Head of caudate nucleus (tissue), 42 donors: ENCODE measurements at places on chromosomes 3 and 15.
A peak's percentile ranks its signal among the peaks of the same experiment; 100 is the strongest.

DNA sequence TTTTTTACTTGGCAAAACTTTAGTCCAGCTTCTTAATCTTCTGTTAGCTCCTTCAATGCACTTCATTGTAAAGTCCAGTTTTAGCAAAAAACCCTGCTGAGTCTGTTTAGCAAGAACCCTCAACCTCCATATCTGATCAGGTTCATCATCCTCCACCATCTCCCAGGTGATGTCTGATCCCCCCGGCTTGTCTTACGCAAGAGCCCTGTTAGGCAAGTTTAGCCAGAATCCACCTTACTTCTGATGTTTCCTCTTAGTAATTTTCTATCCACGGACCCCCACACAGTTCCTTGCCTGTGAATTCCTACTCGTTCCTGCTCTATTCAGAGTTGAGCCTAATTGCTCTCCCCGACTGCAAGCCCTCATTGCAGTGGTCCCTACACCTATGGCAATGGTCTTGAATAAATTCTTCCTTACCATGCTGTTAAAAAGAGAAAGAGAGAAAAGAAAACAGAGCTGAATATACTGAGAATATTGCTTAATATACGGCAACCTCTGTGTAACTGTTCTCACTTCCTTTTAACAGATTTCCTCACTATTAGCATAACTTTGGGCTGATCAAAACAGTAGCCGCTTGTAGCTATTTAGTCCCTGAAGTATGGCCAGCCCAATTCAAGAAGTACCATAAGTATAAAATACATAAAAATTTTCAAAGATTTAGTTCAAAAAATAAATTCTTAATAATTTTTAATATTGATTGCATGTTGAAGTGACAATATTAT, 78.7 kb upstream of the MME start:
- DNase-seq = no peak

GRCh38 chr15:68400066-68400456, 31.9 kb downstream of the ITGA11 start:
- DNase-seq = no peak

GRCh38 chr3:134075568-134075825, 45.8 kb upstream of the SLCO2A1 start:
- DNase-seq = peak; percentile 6

- no peak for DNase-seq
Measured at GRCh38 chr3:7744850-7745249, 756.8 kb upstream of the LMCD1 start.

DNA sequence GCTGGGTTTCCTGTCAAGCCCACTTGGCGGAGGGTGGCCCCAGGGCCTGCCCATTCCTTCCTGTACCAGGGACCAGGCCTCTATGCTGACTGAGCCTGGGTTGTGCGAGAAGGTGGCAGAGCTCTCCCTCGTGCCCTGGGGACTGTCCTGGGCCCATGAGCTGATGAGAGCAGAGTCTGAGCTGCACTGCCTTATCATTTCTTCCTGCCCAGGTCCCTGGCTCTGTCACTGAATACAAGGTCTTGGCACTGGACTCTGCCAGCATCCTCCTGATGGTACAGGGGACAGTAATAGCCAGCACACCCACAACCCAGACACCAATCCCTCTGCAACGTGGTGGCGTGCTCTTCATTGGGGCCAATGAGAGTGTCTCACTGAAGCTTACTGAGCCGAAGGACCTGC, 7.5 kb downstream of the MPI start:
- no peak for DNase-seq

DNA sequence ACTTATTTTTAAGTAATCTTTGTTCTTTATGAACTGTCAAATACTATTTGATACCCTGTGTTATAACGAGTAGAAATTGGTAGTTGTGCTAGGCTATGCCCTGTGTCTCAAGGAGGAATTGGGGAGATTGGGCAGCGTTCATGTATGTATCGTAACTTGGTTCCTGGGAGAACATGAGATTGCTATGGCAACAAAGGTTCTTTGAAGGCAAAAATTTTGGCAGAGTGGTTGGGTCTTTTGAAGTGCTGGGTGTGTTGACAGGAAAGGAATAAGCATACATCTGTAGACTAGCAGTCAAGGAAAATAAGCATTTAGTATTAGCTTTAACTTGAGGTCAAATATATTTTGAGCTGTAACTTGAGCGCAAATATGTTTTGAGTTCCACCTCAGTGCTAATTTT, 45.3 kb downstream of the TCF12 start:
- no peak for DNase-seq

GRCh38 chr15:69842851-69843250, 254.9 kb downstream of the TLE3 start:
- DNase-seq = no peak

DNA sequence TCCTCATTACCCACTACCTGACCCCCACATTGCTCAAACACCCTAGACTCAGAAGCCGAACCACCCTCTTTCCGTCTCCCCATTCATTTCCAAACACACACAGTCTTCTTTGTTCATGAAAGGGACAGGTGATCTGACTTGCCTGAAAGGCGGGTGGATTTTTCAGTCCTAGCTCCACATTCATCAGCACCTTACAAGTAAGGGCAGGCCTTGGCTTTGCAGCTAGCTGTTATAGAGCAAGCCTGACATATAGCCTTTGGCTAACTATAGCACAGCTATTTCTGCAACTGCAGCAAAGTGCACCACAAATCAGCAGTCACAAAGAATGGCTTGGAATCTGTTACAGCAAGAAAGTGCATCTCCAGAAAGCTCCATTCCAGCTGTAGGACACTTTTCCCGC, 139.8 kb downstream of the XXYLT1 start:
- DNase-seq = no peak

DNA sequence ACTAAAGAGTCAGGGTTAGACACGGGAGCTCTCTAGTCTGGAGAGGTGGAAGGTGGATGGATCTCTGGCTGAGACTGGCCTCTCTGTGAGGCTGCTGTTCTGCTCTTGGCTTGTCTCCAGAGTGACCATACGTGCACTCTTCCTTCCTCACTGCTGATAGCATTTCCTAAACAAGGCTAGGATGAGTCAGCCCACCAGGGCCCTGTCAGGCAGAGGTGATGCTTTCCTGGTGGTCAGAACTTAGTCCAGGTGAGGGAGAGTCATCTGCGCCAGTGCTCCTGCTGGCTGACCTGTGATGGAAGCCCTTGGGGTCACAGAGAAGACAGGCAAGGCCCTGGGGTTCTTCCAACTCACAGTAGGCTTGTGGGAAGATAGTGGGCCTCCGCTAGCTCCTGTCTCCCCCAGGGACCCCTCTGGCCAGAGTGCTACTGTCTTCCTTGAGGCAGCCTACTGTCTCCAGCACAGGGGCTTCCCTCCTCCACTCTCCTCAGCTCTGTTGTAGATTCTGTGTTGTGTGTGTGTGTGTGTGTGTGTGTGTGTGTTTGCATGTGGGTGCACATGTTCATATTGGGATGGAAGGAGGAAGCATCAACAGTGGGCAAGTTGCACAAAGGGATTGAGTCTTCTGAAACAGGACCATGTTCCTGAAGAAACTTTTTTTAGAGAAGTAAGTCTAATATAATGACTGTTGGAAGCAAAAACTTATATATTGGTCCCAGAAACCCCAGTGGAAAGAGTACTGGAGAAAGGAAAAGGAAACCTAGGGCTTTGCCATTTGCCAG, 16.5 kb downstream of the ALPK3 start:
- no peak for DNase-seq

- no peak for DNase-seq
Measured at GRCh38 chr15:52378746-52379394, 83.3 kb upstream of the MYO5C start.

DNA sequence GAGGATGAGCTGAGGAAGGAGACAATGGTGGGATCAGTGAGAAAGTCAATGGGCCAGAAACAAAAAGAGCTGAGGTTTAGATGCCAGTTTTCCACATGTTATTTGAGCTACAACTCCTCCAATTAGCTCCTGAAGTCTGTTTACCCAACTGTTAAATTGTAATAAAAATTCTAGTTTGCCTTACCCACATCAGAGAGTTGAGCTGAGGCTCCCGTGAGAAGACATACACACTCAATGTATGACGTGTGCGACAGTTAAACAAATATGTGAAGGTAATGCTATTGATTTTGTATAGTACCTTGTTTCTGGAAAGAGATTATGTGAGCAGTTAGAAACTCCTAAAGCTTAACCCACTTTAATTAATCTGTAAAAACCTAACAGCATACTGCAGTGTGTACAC, 318.1 kb upstream of the GRM7 start:
- no peak for DNase-seq

DNA sequence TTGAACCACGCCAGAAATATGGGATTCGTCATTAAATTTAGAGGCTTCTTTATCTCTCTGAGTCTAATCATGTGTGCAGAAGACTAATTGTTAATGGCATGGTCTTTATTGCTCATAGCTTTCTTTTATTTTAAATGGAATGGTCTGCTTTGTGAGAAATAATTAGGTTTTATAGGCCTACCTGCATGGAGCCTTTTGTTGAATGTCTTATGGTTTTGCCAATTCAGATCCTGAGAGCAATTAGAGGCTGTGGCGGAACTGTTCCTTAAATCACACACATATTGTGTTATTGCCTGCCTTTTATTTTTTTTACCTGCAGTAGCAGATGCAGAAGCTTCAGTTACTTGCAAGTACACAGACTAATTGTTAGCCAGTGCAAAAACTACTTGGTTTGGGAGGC, 306.2 kb downstream of the NLGN1 start:
- DNase-seq = no peak

DNA sequence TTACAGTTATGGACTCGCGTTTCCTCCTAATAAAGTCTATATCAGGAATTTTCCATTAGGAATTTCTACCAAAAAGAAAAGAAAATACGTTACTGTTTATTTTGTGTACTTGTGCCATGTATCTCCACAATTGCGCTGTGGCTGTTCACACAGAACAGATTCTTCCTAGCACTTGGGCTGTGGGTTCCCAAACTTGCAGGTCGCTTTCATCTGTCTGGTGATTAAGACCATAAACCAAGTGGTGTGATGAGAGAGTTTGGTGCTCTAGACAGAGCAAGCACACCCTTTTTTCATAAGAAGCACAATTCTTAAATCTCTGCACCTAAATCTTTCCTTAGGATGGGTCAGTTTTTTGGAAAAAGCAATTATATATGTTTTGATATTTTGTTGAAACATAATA, 203.3 kb downstream of the TP63 start:
- DNase-seq = no peak

GRCh38 chr15:49270541-49271421, 100.7 kb downstream of the GALK2 start:
- DNase-seq = no peak

GRCh38 chr3:138119423-138119766, 4.0 kb upstream of the DZIP1L start:
- no peak for DNase-seq

DNA sequence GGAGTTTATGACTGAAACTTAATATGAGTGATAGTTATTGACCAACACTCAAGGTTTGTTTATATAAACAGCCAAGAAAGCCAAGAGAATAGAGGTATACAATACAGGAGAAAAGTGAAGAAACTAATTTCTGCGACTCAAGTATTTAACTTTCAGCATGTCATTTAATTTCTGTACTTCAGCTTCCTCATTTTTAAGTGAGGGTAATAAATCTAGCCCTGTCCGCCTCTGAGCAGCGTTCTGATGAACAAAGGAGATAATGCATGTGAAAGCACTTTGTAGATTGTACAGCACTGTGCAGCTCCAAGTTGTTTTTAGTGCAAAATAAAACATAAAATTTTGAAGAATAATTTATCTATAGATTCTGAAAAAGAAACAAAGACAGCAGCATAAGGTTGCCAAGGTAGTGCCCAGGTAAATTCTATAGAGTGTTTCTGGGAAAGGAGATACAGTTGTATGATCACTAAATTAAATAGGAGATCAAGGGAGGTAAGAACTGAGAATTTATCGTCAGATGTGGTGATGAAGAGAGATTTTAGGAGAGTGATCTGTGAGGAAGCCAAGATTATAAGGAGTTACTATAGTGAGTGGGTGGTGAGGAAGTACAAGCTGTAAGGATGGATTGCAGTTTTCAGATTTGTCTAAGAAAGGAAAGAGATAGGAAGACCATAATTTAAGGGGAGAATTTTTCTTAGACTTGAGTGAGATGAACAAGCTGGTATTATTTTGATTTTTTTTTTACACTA, 71.3 kb downstream of the RASA2 start:
- no peak for DNase-seq

DNA sequence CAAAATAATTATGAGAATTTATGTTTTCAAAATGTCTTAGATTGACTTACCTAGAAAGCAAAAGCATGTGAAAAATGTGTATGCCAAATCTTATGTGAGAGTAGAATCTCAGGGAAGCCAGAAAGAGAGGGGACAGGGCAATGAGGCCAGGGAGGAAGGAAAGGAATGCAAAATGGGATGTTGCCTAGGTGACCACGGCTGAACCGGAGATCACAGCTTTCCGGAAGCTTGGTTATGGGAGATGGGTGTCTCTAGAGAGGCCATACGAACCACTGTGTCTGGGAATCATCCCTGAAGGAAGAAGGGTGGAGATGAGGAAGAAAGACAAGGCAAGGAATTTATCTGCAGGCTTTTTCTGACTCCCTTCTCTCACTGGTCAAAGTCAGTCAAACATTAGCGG, 76.0 kb downstream of the SUCLG2 start:
- no peak for DNase-seq

DNA sequence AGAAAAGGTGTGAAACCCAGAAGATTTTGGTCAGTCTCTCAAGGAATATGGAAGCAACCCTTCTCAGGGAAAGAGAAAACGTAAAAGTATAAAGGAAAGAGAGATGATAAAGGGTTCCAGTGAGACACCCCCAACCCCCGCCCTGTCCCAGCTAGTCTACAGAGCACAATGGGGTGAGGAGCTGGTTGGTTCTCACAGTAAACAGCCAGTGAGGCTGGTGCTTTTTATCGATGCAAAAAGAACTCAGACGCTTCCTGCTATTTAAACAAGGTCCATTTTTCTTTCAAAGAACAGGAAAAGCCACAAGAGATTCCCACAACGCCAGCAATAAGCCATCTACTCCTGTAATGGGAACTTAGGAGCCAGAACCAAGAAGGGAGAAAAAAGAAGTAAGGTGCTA, 65.9 kb downstream of the CHAC1 start:
- no peak for DNase-seq

DNA sequence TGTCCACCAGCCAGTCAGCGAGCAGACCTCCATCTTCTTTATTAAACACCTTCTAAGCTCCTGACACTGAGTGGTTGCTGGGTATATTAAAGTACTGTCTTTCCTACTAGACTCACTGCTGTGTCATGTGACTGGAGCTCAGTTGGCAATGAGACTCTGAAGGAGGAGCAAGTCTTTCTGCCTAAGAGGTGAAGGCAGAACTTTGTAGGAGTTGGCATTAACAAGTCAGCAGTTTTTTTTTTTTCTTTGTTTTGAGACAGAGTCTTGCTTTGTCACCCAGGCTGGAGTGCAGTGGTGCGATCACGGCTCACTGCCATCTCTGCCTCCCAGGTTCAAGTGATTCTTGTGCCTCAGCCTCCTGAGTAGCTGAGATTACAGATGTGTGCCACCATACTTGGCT, 62.2 kb downstream of the ABHD5 start:
- no peak for DNase-seq

GRCh38 chr3:7630351-7630911, 769.5 kb downstream of the GRM7 start:
- DNase-seq = no peak

DNA sequence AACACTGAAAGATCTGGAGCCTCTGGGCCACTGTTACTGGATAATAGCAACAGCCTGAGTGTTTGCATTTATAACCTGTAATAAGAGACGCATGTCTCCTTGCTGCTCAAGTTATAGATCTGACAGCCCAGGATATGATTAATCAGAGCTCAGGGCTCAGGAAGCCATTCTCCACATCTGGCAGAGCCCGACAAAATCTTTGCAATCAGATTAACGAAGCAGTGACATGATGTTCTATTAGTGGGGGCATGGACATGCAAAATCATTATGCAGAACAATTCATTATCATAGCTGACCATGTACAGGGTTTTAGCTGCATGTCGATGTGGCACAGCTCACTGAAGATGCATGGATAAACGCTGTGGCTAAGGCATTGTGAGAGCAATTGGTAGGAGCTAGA, 730.3 kb downstream of the ZNF385D start:
- no peak for DNase-seq
